T-cell (primary cell): ENCODE measurements at places on chromosomes 1 and 21.

DNA sequence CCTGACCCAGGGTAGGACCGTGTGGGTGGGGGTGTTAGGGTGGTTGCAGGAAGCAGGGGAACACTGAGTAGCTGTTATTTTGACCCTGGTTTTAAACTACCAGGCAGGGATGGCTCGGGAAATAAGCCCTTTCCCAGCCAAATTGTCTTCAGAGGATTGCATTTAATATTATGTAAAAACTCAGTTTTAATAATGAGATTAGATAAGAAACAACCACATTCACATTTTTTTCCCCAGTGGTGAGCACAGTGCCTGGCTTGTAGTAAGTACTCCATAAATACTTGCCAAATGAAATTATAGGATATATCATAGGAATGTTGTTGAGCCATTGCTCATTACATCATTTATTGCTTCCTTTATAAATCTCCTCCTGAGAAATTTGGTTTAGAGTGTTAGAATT lies 3.1 kb upstream of the ACP6 start:
- no peak for DNase-seq

DNA sequence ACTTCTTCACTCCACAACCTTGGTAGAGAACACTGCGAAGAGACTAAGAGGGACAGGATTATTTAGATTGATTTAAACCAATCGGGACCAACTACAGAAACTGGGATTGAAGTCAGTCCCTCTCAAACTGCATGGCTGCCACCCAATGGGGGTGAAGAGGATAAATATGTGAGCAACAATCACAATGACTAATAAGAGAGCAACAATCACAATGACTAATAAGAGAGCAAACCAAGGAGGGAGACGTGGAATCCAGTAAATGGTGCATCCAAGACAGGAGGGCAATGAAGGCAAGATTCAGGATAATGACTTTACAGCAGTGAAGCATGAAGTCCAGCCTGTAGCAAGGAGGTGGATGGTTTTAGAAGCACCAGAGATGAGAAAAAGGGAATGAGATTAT lies 322.8 kb downstream of the TTLL7 start:
- DNase-seq, result no peak

DNA sequence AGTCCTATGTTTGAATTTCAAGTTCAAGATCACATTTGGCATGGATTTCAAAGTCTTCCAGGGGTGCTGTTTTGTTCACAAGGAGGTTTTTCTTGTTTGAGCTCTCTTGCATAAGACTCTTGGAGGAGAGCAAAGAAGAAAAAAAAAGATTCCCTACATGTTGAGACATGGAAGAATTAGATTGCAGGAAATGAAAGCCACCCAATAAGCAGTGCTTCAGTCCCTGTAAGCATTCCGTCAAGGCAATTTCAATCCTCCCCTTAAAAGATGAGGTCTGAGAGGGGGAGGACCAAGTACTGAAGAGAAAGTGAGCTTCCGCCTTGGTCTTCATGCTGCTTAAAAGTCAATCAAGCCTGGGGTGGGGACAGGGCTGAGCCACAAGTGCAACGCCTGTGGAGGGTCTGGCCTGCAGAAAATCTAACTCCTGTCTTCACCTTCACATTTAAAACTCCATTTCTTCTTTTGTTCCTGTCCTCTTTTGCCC lies 50.2 kb downstream of the LPAR3 start:
- DNase-seq, result no peak

DNA sequence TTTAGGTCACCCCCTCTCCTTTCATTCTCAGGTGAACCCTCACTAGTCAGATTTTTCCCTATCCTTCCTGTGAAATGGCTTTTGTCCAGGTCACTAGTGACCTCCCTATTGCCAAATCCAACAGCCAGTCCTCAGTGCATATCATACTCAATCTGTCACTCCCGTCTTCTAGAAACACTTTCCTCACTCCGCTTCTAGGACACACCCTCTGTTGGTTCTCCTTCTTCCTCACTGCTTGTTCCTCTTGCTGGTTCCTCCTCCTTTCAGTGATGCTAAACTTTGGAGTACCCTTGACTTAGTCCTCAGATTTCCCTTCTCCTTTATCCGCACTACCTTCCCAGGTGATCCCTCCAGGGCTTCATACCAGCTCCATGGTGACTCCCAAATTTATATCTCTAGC lies 94.3 kb downstream of the RNF220 start:
- DNase-seq, result no peak

GRCh38 chr1:177273141-177273540 lies 102.4 kb downstream of the BRINP2 start:
- no peak for DNase-seq

DNA sequence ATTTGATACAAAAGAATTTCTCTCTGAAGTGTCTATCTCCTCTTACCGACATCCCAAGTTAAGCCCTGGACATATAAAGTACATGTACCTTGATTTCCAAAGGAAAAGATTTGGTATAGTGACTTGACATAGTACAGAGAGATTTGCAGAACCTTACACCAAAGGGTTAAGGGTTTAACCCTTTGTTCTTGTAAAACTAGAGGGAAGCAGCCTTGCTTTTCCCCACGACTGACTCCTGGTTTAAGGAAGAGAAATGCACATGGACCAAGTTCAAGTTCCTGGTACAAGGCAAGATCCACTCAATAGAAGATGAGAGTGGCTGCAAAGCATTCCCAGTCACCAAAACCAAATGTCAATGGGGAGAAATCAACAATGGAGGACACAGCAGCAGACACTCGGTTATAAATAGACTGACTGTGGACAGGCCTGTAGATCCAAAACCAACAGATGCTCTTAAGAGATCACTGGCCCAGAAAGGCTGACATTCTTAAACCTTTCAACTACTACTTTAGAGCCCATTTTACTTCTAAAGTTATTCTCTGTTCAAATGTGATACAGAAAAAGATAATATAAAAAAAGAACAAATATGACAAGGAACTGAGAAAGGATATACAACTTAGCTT lies 69.4 kb downstream of the PUM1 start:
- DNase-seq, result no peak

GRCh38 chr1:169108863-169109560 lies 2.5 kb downstream of the ATP1B1 start:
- no peak for DNase-seq

DNA sequence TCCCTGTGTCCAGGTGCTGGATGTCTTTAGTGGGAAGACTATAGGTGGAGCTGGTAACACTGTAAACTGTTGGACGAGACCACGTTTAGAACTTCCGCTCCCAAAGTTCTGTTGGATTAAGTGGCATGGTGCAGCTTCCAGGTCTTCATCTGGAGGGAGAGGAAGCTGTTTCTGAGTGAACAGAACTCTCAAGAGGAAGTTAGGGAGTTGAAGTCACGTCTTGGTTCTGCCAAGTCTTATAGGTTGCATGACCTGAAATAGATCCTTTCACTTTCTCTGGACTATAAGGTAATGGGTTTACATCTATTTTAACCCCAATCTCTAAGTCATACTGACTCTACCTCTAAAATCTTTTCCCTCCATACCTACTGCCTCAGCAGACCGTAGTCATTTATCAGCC lies 97.4 kb upstream of the TNR start:
- no peak for DNase-seq

DNA sequence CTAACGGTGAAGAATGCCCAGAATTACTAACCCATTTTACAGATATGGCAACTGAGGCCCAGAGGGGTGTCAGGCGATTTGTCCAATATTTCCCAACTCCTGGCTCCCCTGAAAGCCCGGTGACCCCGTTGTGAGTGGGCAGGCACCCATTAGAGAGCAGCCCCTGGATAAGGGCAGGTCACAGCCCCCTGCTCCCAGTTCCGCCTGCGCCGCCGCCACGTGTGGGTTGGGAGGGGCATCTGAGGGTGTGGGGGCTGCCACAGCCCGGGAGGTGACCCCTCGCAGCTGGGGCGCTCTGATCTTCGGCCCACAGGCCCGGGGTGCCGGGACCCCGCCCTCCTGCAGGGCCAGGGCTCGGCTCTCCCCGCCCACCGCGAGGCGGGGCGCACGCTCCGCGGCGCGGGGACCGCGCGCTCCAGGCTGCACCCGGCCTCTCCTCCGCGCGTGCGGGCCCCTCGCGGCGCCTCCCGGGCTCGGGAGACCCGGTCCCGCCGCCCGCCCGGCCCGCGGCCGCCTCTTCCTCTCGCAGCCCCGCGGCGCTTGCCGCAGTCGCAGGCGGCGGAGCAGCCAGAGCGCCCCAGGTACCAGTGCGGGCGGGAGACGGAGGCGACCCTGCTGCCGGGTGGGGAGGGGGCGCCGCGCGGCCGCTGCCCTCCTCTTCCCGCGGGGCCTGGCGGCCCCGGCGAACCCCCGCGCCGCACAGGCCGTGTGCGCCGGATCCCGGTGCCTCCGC lies at the start of gene HTR6:
HTR6 (plus strand) TSS at position 423 of the 733 bp plus-strand sequence. CDS start 879 bp downstream, outside the sequence.
- no peak for DNase-seq

- no peak for DNase-seq
Measured at GRCh38 chr1:205038132-205038786, 4.8 kb upstream of the CNTN2 start.

DNA sequence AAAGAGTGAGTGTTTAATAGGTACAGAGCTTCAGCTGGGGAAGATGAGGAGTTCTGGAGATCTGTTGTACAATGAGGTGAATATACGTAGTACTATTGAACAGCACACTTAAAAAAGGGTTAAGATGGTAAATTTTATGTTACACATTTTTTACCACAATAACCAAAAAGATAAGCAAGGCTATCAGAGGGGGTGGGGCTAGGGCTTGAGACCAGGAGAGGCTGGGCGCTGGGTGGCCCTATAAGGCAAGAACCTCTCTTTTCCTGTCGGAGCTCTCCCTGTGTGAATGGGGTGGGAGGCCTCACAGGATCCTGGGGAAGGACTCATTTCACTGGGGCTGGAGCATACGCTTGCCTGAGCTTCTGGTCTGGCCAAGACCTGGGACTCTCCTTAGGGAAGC lies 9.0 kb downstream of the SLC41A1 start:
- DNase-seq, result no peak

- no peak for DNase-seq
Measured at GRCh38 chr1:1063261-1063944, 10.7 kb downstream of the RNF223 start.

- no peak for DNase-seq
Measured at GRCh38 chr1:217048104-217048707, 325.0 kb upstream of the ESRRG start.

GRCh38 chr1:216710598-216711333 lies 12.5 kb downstream of the ESRRG start:
- DNase-seq, result no peak

GRCh38 chr1:199223936-199224335 lies 585.1 kb downstream of the PTPRC start:
- DNase-seq, result no peak

- DNase-seq, result no peak
Measured at GRCh38 chr1:192805832-192806323, 3.0 kb upstream of the RGS2 start.

GRCh38 chr1:244952280-244952933 lies 88.1 kb upstream of the HNRNPU start:
- no peak for DNase-seq

GRCh38 chr1:99252630-99253029 lies 11.7 kb upstream of the PLPPR4 start:
- no peak for DNase-seq

- no peak for DNase-seq
Measured at GRCh38 chr1:65170511-65171142, 22.6 kb downstream of the AK4 start.

DNA sequence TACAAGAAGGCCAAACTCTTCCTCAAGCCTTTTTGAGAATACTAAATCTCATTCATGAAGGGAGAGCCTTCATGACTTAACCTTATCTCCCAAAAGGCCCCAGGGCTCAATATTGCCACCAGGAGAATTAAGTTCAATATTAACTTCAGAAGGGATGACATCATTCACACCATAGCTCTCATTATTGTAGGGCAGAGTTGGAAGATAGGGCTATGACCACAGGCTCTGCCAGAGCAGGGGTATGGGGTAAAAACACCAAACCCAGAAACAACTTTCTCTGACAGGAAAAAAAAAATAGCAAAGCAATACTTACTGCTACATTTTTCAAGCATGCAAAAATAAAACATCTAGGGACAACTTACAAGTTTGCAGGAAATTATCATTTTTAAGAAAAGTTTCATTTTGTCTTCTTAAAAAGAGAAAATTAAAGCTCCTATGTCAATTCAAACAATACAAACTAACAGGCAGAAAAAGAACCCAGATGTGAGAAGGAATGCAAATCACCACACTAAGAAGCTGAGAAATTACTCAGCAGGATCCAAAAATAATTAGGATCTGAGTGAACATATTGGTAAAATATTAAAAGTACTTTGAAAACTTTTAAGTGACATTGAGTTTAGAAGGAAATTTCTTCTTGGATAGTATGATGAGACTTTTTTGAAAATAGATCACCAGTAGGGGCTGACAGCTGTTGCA lies 1156.5 kb downstream of the NCAM2 start:
- no peak for DNase-seq

- no peak for DNase-seq
Measured at GRCh38 chr1:40384413-40384762, 10.9 kb downstream of the SMAP2 start.

DNA sequence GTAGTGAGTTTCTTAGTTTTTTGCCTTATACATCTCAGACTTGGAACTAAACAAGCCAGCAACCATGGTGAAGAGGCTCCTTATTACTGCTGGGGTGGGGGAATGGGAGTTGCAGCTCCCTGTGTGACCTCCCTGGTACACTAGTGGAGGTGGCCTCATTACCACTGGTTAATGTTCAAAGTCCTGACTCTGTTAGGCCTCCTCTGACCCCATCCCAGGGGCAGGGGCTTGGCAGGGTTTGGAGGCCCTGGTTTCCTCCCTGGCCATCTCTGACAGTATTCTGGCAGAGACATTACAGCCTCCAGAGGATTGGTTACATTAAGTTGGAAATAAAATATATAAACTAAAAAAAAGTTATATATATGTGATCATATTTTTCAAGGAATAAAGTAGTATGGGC lies 45.2 kb downstream of the CLIC4 start:
- no peak for DNase-seq

- no peak for DNase-seq
Measured at GRCh38 chr1:28508435-28508754, 2.6 kb downstream of the RCC1 start.

DNA sequence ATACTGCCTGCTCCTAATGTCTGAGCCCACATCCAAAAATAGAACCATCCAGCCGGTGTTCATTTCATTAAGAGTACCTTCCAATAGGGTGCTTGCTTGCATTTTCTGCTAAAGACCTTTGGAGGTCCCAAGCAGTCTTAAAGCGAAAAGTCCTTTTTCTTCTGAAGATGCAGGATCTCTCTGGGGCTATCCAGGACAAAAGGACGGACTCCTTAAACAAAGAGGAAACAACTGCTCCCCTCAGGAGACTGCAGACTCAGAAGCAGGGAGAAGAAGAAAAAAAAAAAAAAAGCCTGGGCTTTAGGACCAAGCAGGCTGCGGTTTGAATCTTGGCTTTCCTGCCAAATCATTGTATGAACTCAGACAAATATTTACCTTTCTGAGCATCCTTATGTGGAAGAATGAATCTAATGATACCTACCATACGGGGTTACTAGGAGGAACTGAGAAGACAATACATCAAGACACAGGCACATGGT lies 204.0 kb downstream of the PLPP3 start:
- no peak for DNase-seq

- no peak for DNase-seq
Measured at GRCh38 chr1:209109001-209109785, 474.3 kb upstream of the CAMK1G start.

DNA sequence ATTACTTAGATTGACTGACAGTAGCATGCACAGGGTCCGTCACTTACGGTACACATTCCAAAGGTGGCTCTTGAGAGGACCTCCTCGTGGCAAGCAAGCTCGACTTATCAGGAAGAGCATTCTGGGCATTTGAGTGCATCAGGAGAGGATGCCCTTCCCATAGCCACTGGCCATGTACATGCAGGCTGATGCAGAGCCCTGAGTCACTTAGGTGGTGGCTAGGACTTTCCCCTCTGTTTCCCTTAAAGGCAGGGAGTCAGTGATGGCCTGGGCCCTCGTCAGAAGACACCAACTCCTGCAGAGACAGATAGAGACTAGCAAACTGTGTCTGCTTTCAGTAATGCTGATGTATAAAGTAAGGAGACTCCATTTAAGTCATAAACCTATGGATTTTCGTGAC lies 12.9 kb downstream of the EXO1 start:
- no peak for DNase-seq
